Stimulated activated CD8-positive, alpha-beta memory T cell treated with anti-CD3 and anti-CD28 coated beads, Interleukin-15, amount 100 ng/mL, for 4 hours (primary cell): ENCODE measurements at places on chromosomes 11 and 22.

DNA sequence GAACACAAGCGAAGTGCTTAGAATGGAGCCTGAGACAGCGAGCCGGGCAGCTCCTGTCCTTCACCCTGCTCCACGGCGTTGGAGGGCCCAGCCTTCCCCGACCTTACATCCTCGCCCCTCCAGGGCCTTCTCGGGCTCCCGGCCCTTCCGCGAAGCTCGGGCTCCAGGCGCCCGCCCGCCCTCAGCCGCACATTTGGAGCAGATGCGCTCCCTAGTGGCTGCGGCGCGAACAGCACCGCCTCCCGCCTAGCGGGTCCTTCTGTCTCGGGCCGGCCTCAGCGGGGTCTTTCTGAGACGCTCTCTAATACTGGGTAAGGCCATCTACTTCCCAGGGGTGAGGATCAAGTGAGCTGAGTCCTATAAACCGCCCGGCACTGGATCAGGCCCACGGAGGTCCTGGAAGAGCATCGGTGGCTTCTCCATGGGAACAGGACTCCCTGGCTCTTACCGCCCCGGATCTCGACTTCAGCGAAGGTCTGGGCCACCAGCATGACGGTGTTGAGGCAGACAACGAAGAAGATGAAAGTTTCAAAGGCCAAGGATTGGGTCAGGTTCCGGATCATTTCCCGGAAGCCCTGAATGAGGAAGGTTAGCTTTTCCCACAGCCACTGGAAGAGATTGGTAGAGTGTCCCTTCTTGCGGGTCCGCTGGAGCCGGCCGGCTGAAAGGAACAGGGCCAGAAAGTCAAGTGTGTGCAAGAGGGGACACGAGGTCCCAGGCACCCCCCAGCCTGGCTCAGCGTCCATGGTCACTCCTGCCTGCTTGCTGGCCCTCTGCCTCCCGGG lies 3.7 kb downstream of the CATSPER1 start:
- peak; percentile 23 for DNase-seq

GRCh38 chr11:85965202-85965601 lies 103.7 kb downstream of the PICALM start:
- no peak for DNase-seq

DNA sequence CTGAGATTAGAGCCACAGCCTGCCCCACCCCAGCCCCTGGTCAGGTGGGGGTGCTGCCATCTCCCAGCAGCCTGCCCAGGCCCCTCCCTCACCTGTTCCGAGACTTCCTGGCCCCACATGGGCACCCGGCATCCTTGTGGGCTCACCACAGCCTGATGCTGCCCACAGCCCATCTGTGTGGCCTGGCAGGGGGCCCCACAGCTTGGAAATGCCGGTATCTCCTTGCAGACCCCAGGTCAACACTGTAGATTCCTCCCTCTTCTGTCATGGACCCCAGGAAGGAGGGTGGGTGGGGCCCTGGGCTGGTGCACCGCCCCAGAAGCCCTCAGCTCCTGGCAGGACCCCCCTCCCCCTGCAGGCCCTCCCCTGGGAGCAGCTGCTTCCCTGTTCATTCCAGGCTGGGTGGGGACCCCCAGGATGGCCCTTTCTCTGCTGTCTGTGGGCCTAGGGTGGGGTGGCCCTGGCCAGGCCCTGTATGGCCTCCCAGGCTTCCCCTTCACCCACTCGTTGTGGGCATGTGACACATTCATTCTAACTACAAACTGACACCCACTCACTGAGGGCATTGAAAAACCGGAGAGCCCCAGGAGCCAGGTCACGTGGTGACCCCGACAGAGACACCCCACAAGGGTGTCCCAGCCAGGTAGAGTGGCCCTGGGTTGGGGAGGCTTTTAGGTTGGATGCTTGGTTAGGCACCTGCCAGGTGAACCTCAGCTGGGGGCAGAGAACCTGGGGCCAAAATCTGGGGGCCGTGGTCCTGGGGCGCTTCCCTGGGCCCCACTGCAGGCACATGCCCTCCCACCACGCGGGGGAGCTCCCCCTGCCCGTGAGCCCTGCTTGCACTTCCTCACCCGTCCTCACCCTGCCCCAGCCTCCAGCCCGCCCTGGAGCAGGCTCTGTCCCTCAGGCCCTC lies 44.1 kb upstream of the CCDC188 start:
- DNase-seq, result no peak

- DNase-seq, result no peak
These were observed 5.4 kb upstream of the TMEM86A start for GRCh38 chr11:18692941-18693760.

DNA sequence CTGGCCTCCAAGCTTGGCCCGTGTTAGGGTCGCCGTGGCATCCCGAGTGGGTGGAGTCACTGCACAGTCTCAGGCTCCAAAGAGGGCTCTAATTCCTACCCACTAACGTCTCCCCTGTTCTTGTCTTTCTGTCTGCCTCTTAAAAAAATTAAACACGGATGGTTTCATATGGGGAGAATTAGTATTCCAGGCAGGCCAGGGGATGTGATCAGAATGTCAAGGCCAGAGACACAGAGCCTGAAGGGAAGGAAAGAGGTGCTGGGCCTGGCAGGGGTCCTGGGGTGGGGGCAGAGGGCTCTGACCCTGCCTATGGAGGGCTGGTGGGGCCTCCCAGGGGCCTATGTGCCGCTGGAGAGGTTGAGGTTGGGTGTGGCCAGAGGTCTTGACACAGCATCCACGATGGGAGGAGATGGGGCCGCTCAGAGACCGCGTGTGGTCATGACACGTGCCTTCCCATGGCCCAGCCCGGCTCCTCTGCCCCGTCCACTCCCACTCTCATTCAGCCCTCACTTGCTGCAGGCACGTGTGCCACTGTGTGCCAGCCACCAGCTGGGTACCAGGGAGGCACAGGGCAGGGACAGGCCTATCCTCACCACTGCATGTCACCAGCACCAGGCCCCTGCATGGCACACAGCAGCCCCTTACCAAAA lies 56.5 kb downstream of the FLRT1 start:
- no peak for DNase-seq

DNA sequence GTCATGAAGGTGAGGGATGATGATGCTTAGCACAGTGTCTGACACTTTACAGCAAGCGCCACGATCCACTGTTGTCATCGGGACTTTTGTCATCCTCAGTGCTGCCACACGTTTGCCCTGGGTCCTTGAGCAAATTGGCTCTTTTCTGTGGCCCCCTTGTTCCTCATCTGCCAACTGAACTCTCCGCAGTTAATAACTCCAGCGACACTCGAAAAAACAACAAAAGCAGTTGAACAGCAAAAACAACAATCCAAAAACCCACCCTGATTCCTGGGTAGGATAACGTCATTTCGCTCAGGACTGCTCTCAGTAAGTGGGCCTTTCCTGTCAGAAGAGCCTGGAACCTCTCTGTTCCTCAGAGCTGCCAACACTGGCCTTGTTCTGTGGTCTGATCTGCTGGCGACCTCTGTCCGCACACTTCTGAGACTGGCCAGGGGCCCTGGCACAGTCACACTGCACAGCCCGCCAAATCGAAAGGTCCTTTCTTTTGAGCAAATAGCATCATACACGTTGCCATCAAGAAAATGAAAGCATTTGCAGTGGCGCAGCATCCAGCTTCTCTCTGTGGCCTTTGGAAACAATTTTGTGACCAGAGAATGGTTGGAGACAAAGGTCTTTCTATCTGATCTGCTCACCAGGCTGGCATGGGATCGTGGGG lies 79.9 kb upstream of the SYT13 start:
- DNase-seq, result no peak

DNA sequence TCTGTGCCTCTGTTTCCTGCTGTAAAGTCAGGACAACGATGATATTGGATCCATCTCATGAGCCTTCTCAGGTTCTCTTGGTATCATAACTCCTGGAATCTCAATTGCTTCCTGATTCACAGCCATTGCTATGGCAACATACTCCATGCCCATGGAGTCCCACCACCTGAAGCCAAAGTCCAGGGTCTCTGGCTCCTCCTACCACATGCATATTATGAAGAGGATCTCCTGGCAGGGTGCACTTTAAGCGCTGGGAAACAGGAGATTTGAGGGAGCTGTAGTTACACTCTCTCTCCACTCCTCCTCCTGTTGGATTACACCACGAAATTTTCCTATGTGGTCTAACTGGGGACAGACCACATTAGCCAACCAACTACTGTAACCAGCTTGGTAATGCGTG lies 130.9 kb upstream of the SEZ6L start:
- no peak for DNase-seq

GRCh38 chr22:37501610-37502341 lies 15.6 kb upstream of the MFNG start:
- no peak for DNase-seq

DNA sequence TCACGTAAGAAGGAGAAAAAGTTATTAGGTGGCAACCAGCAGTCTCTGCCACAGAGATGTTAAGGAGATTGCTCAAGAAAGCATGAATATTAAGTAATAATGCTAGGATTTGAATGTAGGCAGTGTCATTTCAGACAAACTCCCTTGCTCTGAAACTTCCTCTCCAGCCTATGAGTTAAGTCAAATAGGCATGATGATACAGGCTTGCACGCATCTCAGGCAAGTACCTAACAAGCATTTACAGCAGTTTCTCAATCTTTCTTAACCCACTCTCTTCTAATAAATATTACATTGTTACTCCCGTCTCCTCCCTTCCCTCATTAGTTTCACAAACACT lies 72.7 kb downstream of the RAB38 start:
- DNase-seq, result no peak

DNA sequence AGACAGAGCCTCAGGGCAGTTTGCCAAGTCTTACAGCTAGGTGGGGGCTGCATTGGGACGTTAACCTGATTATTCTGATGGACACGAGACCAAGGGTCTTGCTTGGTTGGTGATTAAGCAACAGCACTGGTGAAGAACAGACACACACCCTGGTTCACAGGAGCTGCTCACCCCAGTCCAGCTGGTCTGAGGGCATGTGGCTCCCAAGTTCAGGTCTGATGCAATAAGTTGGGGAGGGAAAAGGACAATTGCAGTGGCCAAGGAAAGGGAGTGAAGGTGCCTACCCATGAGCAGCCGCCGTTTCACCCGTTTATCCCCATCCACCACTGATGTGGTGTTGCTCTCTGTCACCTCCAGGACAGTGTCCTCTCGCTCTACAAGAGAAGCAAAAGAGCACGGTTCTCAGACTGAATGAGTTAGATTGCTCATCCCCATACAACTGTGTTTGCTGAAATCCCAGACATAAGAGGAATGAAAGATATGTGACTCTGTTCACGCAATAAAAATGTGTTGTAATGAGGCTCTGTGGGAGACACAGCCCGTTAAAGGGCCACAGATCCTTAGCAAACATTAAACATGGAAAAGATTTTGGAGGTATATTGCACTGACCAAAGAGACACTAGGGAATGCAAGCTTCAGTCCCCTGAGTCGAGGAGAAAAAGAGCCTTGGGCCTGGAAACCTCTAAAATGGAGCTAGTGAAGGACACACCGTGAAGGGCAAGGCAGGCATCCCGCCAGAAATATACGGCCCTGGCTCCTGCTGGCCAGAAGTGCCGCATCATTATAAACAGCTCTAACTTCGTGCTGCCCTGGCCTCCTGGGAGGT lies 25.6 kb downstream of the SCUBE2 start:
- no peak for DNase-seq

DNA sequence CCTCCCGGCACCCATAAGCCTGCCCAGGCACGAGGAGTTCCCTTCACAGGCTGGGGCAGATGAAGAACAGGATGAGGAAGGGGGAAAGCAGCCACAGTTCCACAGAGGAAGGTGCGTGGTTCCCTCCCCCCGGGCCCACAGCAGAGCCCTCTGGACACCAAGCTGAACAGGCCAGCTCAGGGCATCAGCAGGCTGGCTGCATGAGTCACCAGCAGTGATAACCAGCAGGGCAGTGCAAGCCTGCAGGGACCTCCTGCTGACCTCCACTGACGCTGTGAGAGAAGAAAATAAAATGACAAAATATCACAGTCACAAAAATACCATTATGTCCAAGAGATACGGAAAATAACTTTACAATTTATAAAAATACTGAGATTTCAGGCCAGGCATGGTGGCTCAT lies 11.5 kb downstream of the RTL6 start:
- DNase-seq, result no peak

DNA sequence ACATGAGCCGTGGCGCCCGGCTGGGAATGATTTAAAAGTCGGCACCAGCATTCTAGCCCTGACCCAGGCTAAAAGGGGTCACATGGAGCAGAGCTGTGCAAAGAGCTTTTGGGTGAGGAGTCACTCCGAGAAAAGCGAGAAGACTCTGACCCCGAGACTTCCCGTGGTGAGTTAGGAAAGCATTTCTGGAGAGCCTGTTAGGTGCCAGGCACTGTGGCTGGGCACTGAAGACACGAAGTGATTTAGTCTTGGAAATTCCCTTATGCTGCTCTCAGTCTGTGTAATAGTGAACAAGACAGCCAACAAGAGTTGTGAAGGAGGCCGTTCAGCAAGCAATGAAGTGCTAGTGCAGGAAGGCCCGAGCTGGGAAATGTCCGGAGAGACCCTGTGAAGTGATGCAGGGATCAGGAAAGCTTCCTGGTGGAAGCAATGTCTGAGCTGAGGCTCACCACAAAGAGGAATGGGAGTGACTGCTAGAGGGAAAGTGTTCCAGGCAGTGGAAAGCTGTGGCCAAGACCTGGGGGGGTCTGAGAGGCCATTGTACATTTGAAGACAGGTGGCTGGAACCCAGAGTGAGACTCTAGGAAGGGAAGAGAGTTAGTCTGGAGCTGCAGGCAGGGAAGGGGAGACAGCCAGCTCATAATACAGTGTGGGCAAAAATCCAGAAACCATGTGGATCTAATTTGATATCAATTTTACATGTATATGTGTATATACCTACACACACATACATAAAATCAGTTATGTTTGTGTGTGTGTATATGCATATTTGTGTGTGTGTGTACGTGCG lies 31.6 kb downstream of the MARK2 start:
- DNase-seq, result no peak

DNA sequence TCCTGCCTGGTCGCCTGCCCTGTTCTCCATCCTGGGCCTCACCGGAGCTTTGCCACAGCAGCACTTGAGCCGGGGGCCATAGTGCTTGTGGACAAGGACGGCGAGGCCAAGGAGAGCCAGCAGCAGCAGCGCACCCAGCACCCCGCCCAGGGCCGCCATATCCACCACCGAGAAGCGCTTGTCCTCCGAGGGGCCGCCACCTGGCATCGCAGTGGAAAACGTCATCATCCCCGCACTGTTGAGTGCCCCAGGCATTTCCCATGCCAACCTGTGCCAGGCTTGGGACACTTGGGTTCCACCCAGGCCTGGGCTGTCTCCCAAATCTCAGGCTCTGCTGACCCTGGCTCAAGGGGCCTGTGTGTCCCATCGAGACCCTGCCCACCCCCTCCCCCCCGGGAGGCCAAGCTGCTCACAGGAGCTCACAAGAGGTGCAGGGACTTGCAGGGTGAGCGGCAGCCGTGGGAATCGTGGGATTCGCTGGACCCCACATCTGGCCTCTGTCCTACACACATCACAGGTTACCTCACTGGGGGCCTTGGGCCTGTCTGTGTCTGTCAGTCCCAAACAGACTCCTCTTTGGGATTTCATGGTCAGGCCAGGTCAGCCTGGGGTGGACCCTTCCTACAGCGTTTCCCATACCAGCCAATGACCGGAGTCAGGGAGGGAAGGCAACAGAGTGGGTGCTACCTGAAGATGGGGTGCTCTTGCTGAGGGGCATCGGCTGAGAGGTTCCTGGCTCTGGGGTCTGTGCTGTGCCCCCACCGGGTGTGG lies 2.3 kb upstream of the IRF7 start:
- DNase-seq, result no peak

- DNase-seq, result no peak
These were observed 8.6 kb upstream of the MS4A1 start for GRCh38 chr11:60447070-60447469.
